ENCODE measurements at places on chromosomes 12 and 14.
A peak's percentile ranks its signal among the peaks of the same experiment; 100 is the strongest.

DNA sequence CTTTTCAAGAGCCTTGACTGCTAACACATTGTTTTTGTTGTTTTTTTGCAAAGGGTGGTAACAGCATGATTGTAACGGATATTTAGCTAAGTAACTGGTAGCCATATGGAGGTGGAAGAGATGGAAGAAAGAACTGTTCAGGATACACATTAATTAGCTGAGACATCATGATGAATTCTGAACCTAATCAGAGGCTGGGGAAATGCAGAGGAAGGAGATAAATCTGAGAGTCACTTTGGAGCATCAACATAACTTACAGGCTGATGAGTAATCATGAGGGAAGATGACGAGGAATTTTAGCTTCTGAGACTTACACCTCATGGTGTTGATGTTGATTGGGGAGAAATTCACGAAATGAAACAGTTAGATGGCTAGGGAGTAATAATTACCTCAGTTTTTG is 62.3 kb downstream of the NIN start:
- peaks cover 29% of the 10 kb centered on the region for H3K4me1 ChIP-seq
- peak overlapping the region; percentile 66 for H3K27ac ChIP-seq
- no peaks in the 10 kb centered on the region for H3K27me3 ChIP-seq
- H3K36me3 ChIP-seq: peaks cover 65% of the 10 kb centered on the region
- no peak overlapping the region for H3K4me3 ChIP-seq

DNA sequence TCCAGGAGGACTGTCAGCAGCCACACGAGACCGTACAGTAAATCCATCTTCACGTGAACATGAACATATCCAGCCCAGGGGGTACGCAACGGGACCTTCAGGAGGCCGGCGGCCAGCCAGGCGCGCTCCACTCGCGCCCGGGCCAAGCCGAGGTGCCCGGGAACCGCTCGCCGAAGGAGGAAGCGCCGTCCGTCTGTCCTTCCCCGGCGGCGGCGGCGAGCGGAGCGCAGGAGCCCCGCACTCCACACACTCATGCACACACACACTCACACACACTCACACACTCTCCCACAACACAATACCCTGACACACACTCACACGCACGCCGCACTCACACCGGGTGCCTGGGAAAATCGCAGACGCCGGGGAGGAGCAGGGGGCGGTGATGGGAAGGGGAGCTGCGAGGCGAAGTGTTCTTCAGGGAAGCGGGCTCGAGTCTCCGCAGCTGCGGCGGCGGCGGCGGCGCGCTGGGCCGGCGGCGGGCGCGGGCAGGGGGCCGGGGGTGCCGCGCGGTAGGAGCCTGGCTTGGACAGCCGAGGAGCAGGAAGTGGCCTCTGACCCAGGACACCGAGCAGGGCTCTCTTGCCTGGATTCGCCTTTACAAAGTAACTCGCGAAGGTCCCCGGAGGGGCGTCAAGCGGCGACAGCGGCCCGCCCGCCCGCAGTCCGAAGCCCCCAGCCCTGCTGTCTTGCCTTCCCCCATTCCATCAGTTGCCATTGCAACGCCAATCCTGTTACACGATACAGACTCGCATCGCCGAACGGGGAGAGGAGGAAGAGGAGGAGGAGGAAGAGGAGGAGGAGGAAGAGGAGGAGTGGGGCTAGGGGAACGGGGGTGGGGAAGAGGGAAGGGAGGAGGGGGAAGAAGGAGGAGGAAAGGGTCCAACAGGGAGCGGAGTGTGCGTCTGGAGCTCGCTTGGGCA is 601 bp downstream of the MDGA2 start:
- peaks cover 4% of the 10 kb centered on the region for H3K4me1 ChIP-seq
- peaks cover 40% of the 10 kb centered on the region for H3K27me3 ChIP-seq
- H3K4me3 ChIP-seq: no peak overlapping the region
- no peak for DNase-seq
- H3K27ac ChIP-seq: no peak overlapping the region

- H3K27me3 ChIP-seq: no peaks in the 10 kb centered on the region
- no peak for DNase-seq
- H3K27ac ChIP-seq: no peak overlapping the region
- no peaks in the 10 kb centered on the region for H3K36me3 ChIP-seq
- no peaks in the 10 kb centered on the region for H3K4me1 ChIP-seq
These were observed 34.1 kb upstream of the CIT start for GRCh38 chr12:119911182-119911581.

DNA sequence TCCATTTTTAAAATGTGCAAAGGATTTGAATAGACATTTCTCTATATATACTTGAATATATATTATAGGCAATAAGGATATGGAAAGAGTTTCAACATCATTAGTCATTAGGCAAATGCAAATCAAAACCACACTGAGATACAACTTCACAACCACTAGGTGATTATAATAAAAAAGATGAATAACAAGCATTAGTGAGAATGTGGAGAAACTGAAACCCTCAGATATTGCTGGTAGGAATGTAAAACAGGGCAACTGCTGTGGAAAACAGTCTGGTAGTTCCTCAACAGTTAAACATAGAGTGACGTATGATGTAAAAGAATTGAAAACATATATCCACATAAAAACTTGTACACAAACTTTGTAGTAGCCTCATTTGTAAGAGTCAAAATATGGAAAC is 11.7 kb upstream of the BATF start:
- peaks cover 41% of the 10 kb centered on the region for H3K4me1 ChIP-seq
- peaks cover 8% of the 10 kb centered on the region for H3K36me3 ChIP-seq
- H3K4me3 ChIP-seq: no peak overlapping the region
- peak overlapping the region; percentile 64 for H3K27ac ChIP-seq

- H3K36me3 ChIP-seq: no peaks in the 10 kb centered on the region
- no peak overlapping the region for H3K4me3 ChIP-seq
- H3K4me1 ChIP-seq: no peaks in the 10 kb centered on the region
- peaks cover 11% of the 10 kb centered on the region for H3K27me3 ChIP-seq
- no peak for DNase-seq
These were observed 353.9 kb downstream of the DUSP6 start for GRCh38 chr12:88998421-88998820.

All from activated CD8-positive, alpha-beta T cell treated with anti-CD3 and anti-CD28 coated beads for 36 hours (primary cell).